ENCODE measurements at places on chromosomes 7 and 10.

DNA sequence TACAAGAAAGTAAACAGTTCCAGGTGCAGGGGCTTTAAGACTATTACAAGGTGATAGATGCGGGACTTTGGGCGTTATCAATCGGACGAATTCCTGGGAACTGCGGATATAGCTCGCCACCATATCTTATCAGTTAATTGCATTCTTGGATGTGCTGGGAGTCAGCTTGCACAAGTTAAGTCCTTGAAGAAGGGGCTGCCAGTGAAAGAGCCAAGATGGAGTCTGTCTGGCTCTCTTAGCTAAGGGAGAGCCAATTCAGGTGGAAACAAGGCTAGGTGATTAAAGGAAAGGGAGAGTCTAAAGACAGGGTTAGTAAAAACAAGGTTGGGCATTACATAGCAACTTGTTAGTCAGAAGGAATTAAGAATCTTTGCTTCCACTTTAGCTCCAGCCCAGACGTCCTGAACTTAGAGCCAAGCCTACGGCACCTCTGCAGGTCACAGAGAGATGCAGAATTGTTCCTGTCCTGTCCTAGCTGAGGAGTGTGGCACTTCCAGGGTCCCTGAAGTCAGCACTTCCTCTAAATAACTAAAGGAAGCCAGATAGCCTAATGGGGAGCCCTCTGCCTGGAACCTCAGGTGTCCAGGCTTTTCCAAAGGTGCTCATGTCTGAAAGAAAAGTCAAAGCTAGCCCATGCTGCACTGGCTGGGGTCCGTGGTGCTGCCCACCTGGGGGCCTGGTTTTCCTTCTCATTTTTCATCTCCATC is 17.3 kb downstream of the ZC3HAV1 start:
- no peak for DNase-seq

DNA sequence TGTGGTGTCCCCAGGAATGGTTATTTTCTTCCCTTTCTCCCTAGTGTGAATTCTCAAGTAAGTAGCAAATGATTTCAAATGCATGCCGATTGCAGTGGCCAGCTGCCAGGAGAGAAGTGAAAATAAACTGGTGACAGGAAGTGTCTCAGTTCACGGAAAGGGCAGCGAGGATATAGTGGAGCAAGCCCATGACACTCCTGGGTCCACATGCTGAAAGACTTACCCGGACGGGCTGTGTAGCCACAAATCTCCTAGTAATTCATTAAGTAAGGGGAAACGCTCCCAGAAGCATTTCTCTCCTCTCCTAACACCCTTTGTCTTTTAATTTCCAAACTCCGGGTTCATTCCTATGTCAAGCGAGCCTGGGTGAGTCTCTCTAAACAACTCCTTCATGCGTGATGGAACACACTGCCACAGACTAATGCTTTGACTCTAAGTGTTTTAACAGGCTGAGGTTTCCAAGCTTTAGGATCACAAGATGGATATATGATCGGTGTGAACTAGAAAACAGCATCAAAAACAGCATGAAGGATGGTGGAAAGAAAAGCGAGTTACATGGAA is 125.6 kb downstream of the CYP26A1 start:
- peak; percentile 5 for DNase-seq

- DNase-seq: no peak
Measured at GRCh38 chr10:80199828-80200227, 5.5 kb downstream of the ANXA11 start.

- no peak for DNase-seq
Measured at GRCh38 chr10:29209830-29210229, 79.0 kb upstream of the LYZL1 start.

DNA sequence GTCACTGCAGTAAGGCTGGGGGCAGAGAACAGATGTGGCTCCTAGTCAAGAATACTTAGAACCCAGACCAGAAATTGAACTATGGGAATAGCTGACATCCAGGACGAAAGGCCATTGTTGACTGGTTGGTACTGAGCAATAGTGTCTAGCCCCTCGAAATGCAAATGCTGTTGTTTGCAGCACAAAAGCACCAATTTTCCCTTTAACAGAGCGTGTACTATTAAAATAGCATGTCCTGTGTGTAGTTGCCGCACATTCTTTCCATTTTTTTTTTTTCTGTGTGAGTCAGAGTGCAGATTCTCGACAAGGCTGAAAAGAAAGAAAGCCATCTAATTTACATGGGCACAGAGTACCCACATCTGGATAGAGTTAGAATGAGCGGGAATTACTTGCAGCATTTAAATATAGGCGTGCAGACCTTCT is 302.4 kb downstream of the PTEN start:
- no peak for DNase-seq

DNA sequence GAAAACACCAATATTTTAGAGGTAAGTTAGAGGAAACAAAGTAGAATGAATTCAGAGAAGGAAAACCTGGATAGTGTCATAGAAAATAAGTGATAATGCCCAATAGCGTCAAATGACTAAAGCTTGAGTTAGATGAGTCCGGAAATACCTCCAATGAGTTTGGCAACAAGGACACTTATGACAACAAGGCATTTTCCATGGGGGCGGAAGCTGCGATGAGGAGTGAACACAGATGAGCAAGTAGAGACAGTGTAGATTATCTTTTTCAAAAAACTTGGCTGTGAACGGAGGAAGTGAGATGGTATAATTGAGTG is 383 bp upstream of the R3HCC1L start:
- no peak for DNase-seq

DNA sequence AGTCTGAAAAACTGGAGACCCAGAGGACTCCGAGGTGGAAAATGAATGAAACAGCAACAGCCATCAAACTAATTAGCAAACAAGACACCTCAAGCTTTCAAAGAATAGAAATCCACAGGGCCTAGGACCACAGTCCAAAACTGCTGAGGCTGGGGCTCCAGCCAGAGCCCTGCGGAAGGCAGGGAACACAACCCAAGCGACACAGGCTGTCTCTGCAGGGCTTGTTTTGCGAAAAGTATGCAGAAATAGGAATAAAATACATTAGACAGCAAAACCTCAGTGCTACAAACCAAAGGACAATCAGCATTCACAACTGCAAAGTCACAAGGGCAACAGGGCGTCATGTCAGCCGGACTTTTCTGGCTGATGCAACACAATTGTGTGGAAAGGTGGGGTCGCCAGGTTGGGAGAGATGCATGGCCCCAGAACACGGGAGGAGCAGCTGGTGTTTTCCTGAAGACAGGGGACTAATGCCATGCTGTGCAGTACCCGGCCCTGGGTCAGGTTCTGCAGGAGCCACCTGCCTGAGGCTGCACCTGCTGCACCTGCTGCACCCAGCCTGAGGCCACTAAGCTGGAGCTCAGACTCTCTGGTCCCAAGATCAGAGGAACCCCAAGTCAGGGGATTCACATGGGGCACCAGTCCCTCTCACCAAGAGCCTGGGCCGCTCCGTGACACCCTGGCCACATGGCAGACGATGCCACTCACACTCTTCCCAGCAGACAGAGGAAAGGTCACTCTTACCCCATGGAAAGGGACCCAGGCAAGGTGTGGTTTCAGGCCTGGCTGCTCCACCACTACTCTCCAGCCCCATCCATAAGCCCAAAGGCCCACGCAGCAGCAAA is 74.2 kb downstream of the MAD1L1 start:
- no peak for DNase-seq

DNA sequence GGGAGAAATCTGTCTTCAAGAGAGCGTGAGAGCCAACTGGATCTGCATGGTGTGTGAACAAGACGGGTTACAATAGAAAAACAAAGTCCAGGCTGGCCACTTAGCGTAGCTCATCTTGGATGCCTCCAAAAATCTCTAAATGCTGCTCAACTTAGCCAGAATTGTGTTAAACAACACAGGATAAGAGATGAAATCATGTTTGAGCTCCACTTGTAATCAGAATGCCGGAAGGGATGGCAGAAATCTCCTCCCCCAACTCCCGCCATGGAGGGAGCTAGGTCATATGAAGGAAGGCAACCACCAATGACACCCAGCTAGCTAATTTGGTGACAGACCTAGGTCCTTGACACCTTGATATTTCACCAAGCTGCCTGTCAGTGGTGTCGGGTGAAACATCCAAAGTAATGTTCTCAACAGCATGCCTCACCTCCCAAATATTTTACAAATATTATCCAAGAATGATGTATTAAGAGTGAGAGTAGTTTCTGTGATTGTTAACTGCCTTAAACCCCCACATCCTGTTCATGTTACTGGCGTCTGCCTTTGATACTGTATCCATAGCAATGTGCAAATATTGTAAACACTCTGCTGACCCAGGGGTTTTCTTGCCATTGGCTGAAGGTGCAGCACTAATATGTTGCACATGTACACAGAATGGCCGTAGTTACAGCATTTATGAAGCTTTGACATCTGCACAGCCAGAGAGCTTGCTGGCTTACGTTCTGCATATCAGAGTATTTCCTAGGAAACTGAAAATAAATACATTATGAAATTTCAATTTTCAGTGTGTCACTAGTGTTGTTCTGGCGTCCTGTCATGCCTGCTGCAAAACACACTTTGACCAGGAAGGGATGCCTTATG is 25.8 kb downstream of the TMEM254 start:
- peak; percentile 31 for DNase-seq

- DNase-seq: no peak
Measured at GRCh38 chr7:111919631-111920179, 286.5 kb downstream of the DOCK4 start.

DNA sequence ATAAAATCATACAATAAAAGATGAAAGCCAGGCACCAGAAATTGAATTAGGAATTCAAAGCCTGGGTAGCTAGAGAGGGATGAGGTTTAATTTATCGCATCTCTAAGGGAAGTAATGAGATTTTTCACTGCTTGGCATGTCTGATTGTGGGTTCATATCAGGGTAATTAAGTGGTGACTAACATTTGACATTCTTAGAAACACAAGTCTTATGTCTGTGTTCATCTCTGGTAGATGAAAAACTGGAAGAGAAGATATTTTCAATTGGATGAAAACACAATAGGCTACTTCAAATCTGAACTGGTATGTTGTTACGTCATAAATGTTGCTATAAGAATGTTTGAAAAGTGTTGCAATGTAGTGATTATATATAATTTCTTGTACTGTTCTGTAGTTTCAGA is 36.8 kb upstream of the ARMS2 start:
- peak; percentile 15 for DNase-seq

DNA sequence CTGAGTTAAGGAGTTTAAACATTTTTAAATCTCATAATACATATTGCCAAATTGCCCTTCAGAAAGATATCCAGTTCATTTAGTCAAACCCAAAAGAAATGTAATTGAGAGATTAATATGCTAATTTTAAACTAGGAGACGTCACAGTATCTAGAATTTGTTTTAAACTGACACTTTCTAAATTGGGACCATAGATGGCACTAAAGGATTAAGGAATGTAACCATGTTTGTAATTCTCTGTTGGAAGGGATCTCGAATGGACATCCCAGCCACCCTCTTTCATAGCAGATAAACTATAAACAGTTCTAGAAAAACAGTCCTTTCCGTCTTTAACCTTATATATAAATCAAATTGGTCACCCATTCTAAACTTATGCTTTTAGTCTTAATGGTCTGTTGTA is 30.0 kb upstream of the SAMD9L start:
- DNase-seq: no peak

DNA sequence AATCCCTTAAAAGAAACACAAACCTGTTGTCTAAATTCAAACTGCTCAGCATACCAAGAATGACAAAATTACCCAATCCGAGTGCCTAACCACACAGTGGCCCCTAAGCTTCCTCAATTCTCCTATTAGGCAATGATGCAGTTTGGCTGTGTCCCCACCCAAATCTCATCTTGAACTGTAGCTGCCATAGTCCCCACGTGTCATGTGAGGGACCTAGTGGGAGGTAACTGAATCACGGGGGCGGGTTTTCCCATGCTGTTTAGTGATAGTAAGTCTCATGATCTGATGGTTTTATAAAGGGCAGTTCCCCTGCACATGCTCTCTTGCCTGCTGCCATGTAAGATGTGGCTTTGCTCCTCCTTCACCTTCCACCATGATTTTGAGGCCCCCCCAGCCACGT is 21.9 kb downstream of the PSAP start:
- no peak for DNase-seq

GRCh38 chr10:98326621-98327027 is 58.6 kb upstream of the LOXL4 start:
- DNase-seq: no peak

DNA sequence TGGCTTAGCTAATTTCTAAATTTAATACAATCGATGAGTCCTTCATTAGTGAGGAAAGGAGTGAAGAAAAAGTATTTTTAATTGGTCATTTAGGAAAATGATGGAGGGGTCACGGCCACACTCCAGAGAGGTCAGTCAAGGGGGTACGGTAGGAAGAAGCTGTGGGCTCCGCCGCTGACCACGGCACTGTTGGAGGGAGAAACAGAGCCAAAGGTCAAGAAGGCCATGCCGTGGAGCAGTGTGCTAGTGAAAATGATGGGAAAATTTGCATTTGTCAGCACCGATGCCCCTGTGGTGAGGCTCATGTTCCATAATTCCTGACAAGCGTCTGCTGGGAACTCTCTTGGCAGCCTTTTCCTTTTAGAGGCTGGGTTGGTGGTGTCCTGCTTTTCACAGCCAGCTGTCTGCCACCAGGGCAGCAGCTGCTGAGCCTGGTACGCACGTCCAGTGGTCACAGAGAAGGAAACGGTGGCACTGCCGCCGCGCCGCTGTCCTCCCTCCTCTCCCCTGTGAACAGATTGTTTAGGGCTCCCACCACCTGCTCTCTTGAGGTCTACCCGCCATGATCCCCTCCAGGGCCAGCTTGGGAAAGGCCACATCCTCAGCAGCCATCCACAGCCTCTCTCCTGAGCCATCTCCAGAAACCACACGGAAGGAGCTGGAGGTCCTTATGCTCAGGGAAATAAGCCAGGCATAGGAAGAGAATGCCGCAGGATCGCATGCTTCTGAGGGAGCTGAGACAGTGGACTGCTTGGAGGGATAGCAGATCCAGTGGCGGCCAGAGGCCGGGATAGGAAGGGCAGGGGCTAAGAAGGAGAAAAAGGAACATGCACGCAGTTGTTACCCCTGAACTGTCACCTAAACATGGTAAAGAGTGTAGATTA is 263.7 kb upstream of the PPP2R2D start:
- no peak for DNase-seq

DNA sequence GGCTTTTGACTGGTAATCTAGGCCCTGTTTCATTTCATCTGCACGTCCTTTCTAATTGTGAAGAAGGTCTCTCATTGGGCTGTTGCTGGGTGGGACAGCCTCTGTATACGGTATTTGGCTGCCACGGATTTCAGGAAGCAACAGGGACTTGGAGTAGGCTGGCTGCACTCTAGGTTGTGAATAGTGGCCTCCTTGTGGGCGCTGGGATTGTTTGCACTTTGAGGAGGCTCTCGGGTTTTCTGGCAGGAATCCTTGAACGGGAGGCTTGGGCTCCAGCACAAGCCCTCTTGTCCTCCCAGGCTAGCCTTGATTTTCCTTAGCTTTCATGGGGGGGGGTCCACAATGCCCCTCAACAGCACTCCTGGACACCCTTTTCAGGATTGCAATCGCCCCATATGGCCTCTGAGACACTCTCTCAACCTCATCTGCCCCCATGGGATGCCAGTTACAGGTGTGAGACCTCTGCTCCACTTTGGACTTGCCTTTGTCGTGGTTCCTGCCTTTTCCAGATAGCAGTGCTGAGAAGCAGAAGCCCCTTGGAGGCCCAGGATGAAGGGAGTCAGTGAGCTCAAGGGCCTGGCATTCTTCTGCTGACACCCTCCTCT is 33.9 kb upstream of the ZNF273 start:
- DNase-seq: no peak

GRCh38 chr7:23246555-23246954 is at the start of gene GPNMB:
GPNMB (plus strand) TSS chr7:23246775; CDS start chr7:23246858, 83 bp downstream.
- no peak for DNase-seq
